DMS 273 treated with DMSO at 0.1 percent for 48 hours (cell line): ENCODE measurements at places on chromosomes 16 and 17.

DNA sequence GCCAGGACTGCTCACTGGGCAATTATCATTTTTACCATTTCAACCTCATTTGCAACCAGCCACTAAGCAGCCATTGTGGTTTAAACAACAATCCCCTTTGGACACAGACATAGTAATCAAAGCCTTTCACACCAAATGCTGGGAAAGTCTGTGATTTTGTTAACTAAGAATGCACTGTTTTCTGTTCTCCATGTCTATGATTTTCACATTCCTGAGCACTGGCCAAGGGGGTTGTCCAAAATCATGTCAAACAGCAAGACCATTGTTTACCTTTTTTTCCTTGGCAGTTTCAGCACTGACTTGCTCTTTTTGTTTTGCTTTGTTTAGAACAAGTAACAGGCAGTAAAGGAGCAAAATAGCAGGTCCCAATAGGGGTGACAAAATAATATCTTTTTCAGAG is 106.3 kb upstream of the SIAH1 start:
- no peak for DNase-seq

DNA sequence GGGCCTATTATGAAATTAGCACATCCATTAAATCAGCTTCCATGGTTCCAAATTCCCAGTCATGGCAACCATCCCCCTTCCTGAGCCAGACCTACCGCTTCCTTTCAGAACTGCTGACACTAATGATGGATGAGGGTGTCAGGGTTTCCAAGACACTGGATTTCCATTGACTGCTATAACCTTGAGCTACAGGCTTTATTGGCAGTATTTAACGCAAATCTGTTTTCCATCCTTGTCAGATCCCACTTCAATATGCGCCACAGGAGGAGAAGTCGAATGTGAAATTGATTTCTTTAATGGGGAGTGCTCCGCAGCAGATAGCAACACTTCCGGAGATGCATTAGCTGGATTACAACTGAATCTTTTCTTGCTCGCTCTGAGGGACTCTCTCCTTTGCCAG is 197.1 kb downstream of the HS3ST4 start:
- no peak for DNase-seq

DNA sequence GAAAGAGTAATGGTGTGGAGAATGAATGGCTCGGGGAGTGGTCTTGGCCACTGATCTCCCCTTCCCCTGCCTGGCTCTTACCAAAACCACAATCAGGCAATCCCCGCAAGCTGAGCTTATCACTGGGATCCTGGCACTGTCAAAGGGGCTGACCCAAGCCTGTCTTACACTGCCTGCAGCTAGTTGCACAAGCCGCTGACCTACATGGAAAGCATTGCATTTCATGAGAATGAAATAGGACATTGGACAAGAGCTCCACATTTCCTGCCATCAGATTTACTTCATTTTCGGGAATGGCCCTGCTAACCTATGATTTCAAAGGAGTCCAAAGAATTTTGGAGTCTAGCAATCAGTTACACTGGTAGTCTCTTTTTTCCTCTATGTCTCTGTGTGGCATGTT is 146.4 kb downstream of the PCTP start:
- DNase-seq: no peak

DNA sequence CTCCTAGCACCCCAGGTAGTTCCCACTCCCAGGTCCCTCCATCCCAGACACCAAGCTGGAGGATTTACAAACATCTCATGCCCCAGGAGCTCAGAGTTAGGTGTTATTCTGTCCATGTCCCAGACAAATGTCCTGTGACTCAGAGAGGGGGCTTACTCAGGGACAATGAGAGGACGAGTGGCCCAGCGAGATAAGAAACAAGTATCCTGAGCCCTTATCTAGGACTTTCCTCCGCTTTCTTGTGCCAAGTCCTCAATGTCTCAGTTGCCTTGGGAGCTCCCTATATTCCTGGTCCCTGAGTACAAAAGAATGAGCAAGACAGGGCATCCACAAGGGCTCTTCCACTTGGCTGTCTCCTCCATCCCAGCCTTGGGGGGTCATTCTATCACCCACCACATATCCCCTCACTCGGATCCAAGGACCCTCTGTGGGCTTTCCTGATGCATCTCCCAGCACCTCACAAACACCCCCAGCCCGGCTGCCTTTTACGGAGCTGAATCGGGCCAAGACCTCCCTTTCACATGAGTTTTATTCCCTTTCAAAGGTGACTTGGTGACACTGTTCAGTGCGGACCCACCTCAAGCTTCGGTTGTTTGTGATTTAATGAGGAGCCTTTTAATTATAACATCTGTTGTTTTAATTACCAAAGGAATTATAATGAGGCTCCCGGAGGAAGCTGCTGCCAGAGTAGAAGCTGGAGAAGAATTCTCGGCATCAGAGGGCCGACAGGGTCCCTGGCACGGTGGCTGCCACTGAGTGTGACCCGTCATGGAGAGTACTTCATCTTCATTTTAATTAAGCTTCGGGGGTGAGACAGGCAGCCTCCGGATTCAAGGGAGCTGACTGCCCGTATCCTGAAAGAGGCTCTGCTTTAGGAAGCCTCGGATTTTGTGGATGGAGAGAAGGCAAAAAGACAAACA is 121.5 kb downstream of the WSCD1 start:
- no peak for DNase-seq

DNA sequence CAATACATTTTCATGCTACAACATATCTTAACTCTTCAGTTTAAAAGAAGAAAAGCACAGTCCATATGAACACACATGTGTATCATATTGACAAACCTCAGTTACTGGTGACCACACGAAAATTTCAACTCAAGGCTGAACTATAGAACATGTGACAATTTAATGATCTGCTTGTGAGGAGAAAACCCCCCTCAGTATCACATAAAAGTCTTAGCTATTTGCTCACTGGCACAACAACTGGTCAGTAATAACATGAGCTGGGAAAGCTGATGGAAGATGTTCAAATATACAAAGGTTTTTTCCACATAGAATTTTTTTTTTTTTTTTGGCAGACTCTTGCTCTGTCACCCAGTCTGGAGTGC is 19.5 kb downstream of the ZNF652 start:
- no peak for DNase-seq

- DNase-seq: no peak
These were observed 99.1 kb downstream of the MYH11 start for GRCh38 chr16:15757630-15758251.

DNA sequence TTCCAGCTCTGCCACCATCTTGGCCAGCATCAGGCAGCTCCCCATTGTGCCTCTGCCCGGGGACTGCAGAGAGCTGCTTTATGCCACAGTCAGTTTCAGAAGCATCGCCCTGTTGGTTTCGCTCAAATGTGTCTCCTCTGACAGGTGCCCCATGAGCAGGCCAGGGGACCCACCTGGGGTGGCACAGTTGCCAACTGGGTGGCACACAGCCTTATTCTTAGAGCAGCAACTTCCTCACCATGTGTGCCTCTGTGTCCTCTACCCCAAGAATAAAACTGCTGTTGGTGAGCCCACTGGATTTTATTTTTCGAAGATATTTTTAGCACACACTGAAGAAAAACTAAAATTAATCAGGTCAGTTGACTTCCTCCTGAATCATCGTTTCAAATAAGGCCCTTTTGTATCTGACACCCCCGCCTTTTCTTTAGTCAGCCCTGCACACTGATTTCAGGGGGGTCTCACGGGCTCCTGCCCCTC is 44.9 kb upstream of the CACNG5 start:
- DNase-seq: no peak

DNA sequence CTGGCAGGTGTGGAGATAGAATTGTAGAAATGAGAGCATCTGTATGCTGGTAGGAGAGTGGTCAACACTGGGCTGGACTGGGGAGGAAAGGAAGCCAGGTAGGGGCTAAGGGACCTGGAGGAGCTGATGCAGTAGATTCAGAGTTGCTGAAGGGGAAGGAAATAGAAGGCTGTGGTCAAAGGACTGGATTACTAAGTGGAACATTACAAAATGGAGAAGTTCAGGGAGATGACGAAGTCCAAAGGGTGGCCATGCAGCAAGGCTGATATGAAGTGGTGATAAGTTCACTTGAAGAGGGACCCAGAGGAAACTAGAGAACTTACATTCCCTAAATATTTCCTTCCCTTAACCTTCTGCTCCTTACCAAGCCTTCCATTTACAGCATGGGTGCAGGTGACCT is 8.6 kb upstream of the CCL2 start:
- no peak for DNase-seq

DNA sequence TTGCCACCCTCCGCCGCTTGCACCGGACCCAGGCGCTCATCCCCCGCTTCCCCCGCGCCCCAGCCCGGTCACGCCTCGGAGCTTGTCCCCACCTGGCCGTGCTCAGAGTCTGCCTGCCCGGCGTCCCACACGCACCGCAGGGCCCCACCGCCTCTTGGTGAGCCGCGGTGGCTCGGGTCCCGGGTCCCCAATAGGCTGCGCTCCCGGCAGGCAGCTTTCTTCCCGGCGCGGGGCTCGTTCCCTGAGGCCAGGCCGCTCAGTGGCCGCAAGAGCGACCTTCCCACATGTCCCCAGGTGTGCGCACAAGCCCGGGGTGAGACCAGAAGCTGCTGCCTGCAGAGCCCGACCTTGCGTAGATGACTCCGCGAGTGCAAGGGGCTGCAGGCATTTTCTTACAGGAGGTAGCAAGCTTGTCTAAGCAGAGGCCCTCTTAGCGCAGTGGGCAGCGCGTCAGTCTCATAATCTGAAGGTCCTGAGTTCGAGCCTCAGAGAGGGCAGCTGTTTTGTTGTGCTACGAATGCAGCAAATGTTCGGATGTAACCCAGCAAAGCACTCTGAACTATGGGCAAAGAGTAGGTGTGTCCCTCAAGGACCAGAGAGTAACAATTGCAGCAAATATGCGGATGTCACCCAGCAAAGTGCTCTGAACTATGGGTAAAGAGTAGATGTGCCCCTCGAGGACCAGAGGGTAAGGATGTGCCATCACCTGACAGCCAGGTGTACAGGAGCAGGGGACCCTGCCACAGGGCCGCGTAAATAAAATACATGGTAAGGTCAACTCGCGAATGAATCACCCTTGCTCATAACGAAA is 15.6 kb downstream of the TLE7 start:
- peak; percentile 95 for DNase-seq

DNA sequence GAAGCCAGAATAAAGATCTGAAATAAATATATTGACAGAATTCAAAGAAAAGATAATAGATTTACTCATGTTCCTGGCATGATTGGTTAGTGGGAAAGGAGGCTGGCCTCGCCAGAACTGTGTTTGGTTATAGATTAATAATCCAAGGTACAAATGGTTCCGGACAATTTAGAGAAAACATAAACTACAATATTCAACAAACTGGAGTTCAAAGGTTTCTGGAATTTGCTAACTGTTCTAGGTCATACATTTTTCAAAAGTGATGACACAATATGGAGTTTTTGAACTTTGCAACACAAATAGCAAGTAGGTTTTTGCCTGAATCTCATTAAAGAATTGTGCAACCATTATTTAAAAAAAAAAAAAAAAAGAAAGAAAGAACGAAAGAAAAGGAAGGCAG is 251.7 kb upstream of the SALL1 start:
- no peak for DNase-seq

GRCh38 chr17:81831957-81832607 is 1.0 kb downstream of the MCRIP1 start:
- no peak for DNase-seq

GRCh38 chr17:41417576-41418015 is 6.8 kb downstream of the KRT37 start:
- DNase-seq: no peak

- no peak for DNase-seq
These were observed 251.9 kb downstream of the PARN start for GRCh38 chr16:14378131-14378551.

- DNase-seq: no peak
These were observed 24.7 kb upstream of the TMC7 start for GRCh38 chr16:18959031-18959505.

DNA sequence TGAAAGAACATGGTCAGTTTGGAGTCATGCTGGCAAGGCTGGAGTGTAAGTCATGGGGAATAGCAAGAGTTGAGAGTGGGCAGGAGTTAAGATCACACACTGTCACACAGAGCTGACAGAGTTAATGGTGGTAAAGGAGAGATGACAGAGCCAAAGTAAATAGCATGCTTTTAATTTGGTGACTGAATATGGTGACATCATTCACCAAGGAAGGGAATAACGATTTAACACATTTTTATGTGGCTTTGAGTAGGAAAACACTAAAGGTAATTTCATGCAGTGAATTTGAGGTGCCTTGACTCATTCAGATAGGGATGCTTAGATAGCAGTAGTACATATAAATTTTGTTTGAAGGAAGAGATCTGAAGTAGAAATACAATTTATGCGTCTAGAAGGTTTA is 42.1 kb downstream of the SYNRG start:
- DNase-seq: no peak

GRCh38 chr16:4775005-4775404 is 8.0 kb upstream of the ZNF500 start:
- DNase-seq: no peak

GRCh38 chr17:48060249-48060648 is 12.1 kb downstream of the NFE2L1 start:
- no peak for DNase-seq

GRCh38 chr17:53722407-53722806 is 100.3 kb upstream of the KIF2B start:
- DNase-seq: no peak

DNA sequence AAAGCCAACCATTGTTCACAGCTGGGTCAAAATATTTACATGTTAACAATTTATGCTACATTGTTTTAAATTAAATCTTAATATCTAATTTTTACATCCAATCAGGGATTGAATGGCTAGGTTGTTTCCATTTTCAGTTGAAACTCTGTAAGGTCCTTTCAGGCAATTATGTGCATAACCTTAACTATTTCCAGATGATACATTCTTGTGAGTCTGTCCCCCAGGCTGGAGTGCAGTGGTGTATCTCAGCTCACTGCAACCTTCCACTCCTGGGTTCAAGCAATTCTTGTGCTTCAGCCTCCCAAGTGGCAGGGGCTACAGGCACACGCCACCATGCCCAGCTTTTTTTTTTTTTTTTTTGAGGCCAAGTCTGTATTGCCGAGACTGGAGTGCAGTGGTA is 10.4 kb downstream of the CDC42EP4 start:
- DNase-seq: no peak

DNA sequence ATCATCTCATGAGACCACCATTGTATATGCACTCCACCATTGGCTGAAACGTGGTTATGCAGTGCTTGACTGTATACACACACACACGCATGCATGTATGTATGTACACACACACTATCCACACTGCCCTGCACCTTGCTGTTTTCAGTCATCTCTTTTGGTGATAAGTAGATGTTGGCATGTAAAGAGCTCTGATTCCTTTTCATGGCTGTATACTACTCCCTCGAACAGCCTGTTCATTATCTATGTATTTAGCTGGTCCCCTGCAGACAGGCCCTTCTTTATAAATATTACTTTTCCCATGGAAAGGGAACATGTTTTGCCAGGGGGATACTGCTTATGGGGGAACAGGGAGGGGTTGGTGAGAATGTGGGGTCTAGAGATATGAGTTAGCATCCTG is 349.4 kb downstream of the FOXL1 start:
- no peak for DNase-seq
